EH (cell line): ENCODE measurements at places on chromosomes 1 and 21.

- DNase-seq, result no peak
These were observed at the start of gene RGS1 for GRCh38 chr1:192575499-192576189. Gene RGS1 (plus strand): TSS chr1:192575773. CDS start chr1:192575793, 20 bp downstream.

DNA sequence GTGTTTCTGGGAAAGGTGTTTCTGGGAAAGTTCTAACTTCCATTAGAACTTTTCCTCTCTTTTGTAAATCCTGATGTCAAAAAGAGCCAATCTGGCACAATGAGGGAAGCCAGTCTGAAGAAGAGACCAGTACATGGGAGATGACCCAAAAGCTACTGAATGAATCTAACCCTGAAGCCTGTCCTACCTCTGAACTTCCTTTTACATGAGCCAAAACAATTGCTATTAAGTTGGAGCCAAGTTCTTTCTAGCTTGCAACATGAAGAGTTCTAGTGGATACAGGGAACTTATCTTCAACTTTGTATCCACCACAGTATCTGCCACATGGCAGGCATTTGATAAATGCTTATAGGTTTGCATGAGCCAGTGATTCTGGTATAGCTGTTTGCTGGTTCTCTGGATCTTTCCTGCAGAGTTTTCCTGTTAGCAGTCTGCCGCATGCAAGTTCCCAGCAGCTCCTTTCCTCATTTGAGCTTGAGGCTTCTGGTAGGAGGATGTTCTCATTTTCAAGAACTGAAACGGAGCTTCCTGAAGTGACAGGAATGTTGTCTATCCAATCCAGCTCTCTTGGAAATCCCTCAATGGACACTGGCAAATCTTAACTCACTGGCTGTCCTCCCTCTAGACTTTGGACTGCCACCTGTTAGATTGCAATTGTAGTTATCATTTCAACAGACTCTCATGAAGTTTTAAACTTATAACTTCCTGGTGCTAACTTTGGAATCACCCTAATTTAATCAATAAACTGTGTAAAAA is 73.1 kb upstream of the LPGAT1 start:
- DNase-seq, result no peak

DNA sequence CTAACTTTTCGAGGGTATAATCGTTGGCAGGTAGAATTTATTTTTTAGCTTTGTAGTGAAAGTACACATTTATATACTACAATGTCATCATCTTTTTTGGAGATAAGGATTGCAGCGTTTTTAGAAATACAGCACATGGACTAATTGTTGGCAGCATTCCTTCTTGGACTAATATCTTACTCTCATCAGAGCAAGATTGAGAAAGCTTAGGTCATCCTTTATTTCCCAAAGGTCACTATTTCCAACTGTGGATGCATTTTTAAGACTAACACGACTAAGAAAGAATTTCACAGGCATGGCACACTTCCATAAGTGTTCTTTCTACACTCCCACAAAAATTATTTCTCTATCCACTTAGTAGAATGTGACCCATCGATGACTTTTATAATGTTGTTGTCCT is 732.3 kb downstream of the NCAM2 start:
- peak; percentile 57 for DNase-seq

GRCh38 chr1:232547938-232548484 is 81.9 kb downstream of the SIPA1L2 start:
- DNase-seq, result peak; percentile 28

- peak; percentile 70 for DNase-seq
These were observed 1.7 kb upstream of the SORT1 start for GRCh38 chr1:109399326-109399957.

DNA sequence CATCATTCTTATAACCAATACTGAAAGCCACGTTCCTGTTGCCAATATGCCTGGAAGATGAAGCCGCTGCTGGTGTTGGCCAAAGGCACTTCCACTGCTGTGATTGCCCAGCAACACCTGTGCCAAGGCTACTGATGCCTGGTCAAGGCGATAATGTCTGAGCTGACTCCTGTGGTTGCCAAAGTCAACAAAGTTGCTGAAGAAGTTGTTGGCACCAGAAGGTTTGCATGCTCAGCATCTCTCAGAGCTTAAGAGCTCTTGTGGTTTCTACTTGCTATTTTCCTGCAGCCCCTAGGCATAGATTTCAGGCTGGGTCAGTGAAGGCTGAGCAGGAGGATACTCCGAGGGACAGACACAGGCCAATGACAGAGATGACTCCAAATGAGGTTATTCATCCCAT is 63.4 kb upstream of the RAB3GAP2 start:
- DNase-seq, result peak; percentile 7

DNA sequence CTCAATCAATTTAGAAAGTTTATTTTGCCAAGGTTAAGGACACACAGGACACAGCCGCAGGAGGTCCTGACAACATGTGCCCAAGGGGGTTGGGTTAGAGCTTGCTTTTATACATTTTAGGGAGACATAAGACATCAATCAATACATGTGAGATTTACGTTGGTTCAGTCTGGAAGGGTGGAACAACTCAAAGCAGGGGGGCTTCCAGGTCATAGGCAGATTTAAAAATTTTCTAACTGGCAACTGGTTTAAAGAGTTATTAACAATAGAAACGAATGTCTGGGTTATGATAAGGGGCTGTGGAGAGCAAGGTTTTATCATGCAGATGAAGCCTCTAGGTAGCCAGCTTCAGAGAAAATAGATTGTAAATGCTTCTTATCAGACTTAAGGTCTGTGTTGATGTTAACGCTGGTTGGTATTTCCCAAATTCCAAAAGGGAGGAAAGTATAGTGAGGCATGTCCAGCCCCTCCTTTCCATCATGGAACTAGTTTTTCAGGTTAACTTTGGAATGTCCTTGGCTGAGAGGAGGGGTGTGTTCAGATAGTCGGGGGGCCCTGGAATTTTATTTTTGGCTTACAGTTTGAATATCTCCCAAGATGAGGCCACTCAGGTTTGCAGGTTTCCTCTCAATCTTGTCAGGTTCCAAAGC is 31.0 kb upstream of the TGFBR3 start:
- no peak for DNase-seq

DNA sequence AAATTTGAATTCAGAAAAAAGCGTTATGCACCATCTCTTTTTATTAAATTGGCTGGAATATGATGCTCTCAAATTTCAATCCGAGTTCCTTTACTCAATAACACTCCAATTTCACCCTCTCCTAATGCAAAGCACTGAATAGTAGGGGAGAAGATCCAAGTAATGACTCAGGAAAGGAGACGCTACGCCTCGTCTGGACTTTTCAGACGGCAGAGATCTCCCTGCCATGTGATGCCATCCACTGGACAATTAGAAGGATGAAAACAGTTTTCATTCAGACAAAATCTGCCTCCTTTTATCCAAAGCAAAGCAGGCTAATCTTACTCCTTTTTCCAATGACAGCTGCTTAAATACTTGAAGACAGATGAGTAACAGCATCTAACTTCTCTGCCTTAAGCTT is 242.4 kb upstream of the GREM2 start:
- peak; percentile 35 for DNase-seq

- peak; percentile 78 for DNase-seq
These were observed 36.5 kb downstream of the ZBTB17 start for GRCh38 chr1:15939181-15940109.
